ENCODE measurements at places on chromosomes 2 and 18. TPM values are rescaled to one million over a fixed set of nuclear protein-coding genes. Genes with fewer than 3 reads are reported as not detected.

MLPH gene
- not detected for total RNA-seq

GRCh38 chr18:70397259-70397925, 108.5 kb downstream of the SOCS6 start:
- no peak overlapping the region for H3K4me3 ChIP-seq
- no peak overlapping the region for H3K27ac ChIP-seq
- H3K36me3 ChIP-seq, result no peaks in the 10 kb centered on the region
- no peak for DNase-seq
- no peaks in the 10 kb centered on the region for H3K4me1 ChIP-seq

GRCh38 chr2:40244251-40244650, 207.6 kb downstream of the SLC8A1 start:
- DNase-seq, result no peak
- H3K27ac ChIP-seq, result no peak overlapping the region
- peaks cover 5% of the 10 kb centered on the region for H3K27me3 ChIP-seq
- no peaks in the 10 kb centered on the region for H3K4me1 ChIP-seq
- H3K4me3 ChIP-seq, result no peak overlapping the region

- no peak for DNase-seq
- no peak overlapping the region for H3K27ac ChIP-seq
- H3K27me3 ChIP-seq, result no peaks in the 10 kb centered on the region
- peaks cover 15% of the 10 kb centered on the region for H3K36me3 ChIP-seq
Measured at GRCh38 chr2:131520526-131520925, 7.2 kb upstream of the CCDC74A start.

DNA sequence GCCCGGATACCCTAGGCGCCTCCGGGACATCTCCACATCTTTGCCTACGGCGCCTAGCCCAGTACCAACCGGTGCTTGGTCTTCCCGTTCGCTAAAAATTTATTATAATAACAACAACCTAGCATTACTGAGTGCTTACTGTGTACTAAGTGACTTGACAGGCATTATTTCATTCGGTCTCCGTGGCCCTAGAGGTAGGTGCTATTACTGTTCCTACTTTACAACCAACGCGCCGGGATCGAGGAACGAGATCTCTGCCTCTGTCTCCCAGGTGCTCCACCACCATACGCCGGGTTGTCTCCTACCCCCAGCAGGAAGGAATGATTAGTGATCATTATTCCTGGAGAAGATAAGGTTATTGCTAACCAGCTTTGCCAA, 657 bp upstream of the BIN1 start:
- peak overlapping the region; percentile 72 for H3K4me3 ChIP-seq
- no peak for DNase-seq
- H3K4me1 ChIP-seq, result peaks cover 3% of the 10 kb centered on the region
- H3K27me3 ChIP-seq, result peaks cover 9% of the 10 kb centered on the region
- H3K36me3 ChIP-seq, result no peaks in the 10 kb centered on the region

IL37 gene
- not detected for total RNA-seq

DNA sequence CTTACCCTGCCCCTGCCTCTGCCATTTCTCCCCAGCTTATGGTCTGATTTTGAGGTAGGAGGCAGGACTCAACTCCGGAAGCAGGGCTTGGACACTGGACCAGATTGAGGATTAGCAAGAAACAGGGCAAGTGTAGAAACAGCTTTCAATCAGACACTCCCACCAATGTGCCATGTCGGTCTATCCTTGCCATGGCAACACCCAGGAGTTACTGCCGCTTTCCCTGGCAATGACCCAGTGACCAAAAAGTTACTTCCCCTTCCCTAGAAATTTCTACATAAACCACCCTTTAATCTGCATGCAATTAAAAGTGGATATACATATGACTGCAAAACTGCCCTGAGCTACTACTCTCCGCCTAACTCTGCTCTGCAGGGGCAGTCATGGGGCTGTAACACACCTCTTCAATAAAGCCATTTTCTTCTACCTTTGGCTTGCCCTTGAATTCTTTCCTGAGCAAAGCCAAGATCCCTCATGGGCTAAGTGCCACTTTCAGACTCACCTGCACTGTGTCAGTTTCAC, 156.7 kb downstream of the LPIN1 start:
- DNase-seq, result no peak
- H3K27me3 ChIP-seq, result no peaks in the 10 kb centered on the region
- H3K27ac ChIP-seq, result no peak overlapping the region

DNA sequence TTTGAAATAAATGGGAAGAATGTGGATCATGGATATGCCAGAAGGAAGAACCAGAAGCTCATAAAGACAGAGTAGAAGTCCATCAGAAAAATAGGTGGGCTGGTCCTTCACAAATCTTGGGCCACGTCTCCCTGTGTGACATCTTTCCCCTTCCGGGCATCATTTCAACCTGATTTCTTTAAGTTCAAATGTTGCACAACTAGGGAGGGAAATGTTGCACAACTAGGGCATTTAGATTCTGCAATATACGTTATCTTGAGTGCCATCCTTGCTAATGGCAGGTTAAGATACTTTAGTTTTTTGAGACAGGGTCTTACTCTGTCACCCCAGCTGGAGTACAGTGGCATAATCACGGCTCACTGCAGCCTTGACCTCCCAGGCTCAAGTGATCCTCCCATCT, 129.6 kb downstream of the CERS6 start:
- H3K36me3 ChIP-seq, result peaks cover 5% of the 10 kb centered on the region
- peaks cover 57% of the 10 kb centered on the region for H3K4me1 ChIP-seq
- no peaks in the 10 kb centered on the region for H3K27me3 ChIP-seq
- H3K4me3 ChIP-seq, result no peak overlapping the region

DNA sequence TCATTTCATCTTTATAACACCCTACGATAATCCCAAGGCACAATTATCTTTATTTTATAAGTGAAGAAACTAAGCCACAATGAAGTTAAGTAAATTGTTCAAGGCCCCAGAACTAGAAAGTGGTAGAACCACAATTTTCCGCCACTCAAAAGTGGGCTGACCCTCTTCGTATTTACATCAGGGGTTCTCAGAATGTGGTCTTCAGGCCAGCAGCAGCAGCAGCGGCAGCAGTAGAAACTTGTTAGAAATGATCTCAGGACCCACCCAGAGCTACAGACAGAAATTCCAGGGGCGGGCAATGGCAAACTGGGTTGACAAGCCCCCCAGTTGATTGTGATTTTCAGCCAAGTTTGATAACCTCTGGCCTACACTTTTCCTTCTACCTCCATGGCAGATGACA, 62.8 kb downstream of the LBH start:
- no peaks in the 10 kb centered on the region for H3K27me3 ChIP-seq
- DNase-seq, result no peak
- H3K4me1 ChIP-seq, result peaks cover 18% of the 10 kb centered on the region
- H3K36me3 ChIP-seq, result no peaks in the 10 kb centered on the region
- no peak overlapping the region for H3K27ac ChIP-seq
- no peak overlapping the region for H3K4me3 ChIP-seq

DNA sequence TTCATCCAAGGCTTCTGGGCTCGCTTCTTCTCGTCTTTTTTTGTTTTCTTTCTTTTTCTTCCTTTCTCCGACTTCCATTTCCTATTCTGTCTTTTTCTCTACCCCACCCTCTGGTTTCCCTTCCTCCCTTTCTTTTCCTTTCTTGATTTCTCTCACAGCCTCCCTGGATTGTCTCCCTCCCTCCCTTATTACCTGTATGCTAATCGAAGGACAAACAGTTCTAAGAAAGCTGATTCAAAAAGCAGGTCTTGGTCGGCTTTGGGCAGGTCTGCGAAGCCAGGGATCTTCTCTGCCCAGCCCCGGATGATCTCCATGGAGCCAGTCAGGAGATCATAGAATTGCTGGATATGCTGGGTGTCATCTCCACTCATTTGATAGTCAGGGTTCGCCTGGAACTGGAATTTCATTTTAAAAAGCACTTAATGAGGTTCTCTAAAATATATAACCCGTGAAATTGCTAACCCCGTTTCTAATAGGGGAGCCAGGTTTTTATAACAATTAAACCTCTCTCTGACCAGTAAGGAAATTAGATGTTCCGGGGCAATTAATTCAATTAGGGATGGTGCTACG, 5.9 kb downstream of the NR4A2 start:
- peaks cover 54% of the 10 kb centered on the region for H3K4me1 ChIP-seq
- no peak for DNase-seq
- H3K36me3 ChIP-seq, result peaks cover 63% of the 10 kb centered on the region

- no peak for DNase-seq
- peaks cover 5% of the 10 kb centered on the region for H3K27me3 ChIP-seq
- H3K36me3 ChIP-seq, result no peaks in the 10 kb centered on the region
- no peaks in the 10 kb centered on the region for H3K4me1 ChIP-seq
- H3K27ac ChIP-seq, result no peak overlapping the region
Measured at GRCh38 chr2:903223-903900, 47.3 kb upstream of the SNTG2 start.

- no peaks in the 10 kb centered on the region for H3K36me3 ChIP-seq
- H3K27me3 ChIP-seq, result no peaks in the 10 kb centered on the region
- DNase-seq, result no peak
- no peak overlapping the region for H3K27ac ChIP-seq
Measured at GRCh38 chr2:31067259-31067658, 71.0 kb downstream of the GALNT14 start.

GRCh38 chr2:28435814-28436351, 43.2 kb downstream of the FOSL2 start:
- no peak for DNase-seq
- no peaks in the 10 kb centered on the region for H3K36me3 ChIP-seq
- no peak overlapping the region for H3K27ac ChIP-seq
- no peaks in the 10 kb centered on the region for H3K27me3 ChIP-seq
- H3K4me3 ChIP-seq, result no peak overlapping the region

SERPINB5 gene
- total RNA-seq, result not detected

SGPP2 gene
- 7.0 TPM for total RNA-seq

DNA sequence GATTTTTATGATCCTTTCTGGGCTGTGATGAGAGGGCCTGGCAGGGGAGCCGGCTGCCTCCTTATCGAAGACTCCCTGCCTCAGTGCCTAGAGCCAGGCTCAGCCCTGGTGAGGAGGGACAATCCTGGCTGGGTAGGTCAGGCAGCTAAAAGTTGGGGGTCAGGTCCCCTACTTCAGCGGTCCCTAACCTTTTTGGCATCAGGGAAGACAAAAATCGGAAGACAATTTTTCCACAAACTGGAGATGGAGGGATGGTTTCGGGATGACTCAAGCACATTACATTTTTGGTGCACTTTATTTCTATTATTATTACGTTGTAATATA, 53.1 kb downstream of the HS1BP3 start:
- no peak overlapping the region for H3K27ac ChIP-seq
- H3K36me3 ChIP-seq, result no peaks in the 10 kb centered on the region
- no peak for DNase-seq
- no peaks in the 10 kb centered on the region for H3K4me1 ChIP-seq

Data from activated naive CD4-positive, alpha-beta T cell treated with anti-CD3 and anti-CD28 coated beads for 36 hours (primary cell).